Amniotic stem cell (primary cell): ENCODE measurements at places on chromosomes 2 and 18.

DNA sequence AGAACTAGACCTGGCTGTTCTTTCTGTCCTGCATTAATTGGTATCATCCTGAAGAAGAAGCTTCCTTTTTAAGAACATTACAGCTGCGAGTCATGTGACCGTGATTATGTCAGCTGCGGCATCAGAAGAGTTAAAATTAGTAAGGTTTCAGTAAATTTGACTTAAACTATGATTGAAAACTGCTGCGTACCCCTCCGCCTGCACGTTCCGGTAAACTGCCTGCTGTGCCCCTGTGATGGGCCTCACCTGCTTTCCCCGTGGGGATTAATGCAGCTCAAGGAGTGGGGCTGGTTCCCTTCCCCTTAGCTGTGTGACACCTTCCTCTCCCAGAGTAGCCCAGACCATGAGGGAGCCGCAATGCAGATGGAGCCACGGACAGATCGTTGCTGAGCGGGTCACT lies 36.1 kb upstream of the MYO3B start:
- DNase-seq, result no peak

GRCh38 chr2:232632229-232632903 lies 1.0 kb upstream of the EFHD1 start:
- DNase-seq, result no peak

DNA sequence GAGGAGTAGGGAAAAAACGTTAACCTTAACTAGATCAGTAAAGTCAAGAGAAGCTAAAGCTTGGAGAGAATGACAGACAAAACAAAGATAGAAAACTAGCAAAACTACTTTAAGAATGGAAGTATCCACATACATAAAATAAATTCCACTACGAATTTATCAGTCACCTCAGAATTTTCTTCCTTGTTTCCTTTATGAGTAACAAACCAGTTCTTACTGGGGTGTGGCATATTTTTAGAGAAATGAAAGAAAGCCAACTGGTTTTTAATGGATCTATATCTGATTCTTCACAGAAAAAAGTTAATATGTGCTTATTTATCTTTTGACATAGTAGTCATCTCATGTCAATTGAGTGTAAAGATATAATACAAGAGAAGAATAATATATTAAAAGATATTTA lies 2033.7 kb upstream of the CELF4 start:
- DNase-seq, result no peak

GRCh38 chr2:107772353-107772752 lies 54.3 kb upstream of the RGPD4 start:
- DNase-seq, result no peak

GRCh38 chr18:48687346-48688042 lies 148.7 kb downstream of the CTIF start:
- DNase-seq, result no peak

GRCh38 chr2:96957244-96957643 lies 29.1 kb downstream of the FAM178B start:
- no peak for DNase-seq
